ENCODE measurements at places on chromosomes 2 and 18.

DNA sequence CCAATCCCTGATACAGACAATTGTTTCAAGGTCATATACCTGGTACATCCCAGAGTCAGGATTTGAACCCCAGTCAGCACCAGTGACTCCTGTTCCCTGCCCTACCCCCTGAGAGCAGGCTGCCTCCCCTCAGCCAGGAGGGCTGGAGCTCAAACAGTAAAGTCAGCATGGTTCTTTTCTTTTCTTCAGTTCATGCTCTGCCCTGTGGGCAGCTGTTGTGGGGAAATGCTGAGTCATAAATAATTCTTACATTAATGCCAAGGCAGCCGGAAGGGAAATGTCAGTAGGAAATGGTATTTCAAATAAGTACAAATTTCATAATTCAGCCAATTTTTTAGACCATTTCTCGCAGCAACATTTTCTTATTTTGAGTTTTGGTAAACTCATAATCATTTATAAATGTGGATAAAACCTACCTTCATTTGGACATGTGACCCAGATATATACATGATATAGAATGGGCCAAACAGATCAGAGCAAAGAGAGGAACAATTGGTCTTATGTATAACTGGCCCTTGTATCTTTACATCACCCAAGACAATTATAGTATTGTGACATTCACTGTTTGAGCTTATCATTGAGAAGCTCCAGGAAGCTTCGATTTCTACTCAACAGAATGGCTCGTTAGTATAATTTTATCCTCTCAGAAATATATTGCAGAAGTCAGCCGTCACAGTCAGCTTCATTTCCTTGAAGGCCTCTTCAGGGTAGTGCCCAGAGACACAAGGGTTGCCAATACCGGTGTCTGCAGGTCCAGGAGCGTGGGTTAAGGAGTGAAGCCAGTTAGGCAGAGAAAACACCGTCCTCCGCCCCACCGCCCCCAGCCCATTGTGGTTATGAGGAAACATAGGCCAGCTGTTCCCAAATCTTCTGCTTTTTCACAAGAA lies 28.0 kb upstream of the SCYGR1 start:
- DNase-seq: no peak

DNA sequence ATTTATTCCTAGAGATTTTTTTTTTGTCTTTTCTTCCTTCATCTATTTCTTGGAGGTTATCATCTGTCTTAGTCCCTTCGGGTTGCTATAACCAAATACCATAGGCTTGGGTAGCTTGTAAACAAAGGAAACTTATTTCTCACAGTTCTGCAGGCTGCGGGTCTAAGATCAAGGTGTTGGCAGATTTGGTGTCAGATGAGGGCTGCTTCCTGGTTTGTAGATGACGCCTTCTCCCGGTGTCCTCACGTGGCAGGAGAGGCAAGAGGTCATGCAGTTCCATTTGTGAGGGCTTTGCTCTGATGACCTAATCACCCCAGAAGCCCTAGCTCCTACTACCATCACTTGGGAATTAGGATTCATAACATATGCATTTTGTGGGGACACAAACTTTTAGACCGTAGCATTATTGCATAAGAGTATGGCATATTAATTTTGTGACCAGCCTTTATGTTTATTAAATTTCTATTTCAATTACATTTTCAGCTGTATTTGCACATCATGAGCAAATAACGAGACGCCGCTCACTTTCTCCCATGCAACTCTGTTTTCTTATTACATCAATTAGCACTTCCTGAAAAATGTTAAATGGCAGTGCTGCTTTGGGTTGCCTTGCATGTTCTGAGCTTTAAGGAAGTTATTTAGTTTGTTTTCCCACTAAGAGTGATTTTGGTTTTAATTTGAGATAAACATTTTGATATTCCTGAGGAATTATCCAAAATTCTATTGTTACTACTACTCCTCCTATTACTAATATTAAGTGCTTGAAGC lies 246.4 kb upstream of the HDAC4 start:
- no peak for DNase-seq

- no peak for DNase-seq
Measured at GRCh38 chr18:12776821-12777471, 74.1 kb downstream of the PSMG2 start.

DNA sequence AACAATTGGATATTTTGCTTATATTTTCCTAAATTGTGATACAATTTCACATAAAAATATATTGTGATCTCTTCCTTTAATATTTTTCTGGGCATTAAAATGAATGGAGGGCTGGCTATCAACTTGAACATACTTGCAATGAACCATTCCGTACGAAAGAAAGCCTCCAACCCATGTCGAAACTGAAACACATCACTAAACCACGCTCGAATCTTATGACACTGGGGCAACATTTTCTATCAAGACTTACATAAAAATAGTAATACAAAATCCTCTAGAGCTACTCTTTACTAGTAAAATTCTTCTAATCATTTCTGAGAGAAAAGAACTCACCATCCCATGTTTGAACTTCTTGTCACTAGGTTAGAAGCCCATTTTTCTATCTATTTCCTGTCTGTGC lies 132.8 kb upstream of the DOK6 start:
- DNase-seq: no peak

- DNase-seq: no peak
Measured at GRCh38 chr2:48457227-48457626, 72.7 kb upstream of the STON1 start.

DNA sequence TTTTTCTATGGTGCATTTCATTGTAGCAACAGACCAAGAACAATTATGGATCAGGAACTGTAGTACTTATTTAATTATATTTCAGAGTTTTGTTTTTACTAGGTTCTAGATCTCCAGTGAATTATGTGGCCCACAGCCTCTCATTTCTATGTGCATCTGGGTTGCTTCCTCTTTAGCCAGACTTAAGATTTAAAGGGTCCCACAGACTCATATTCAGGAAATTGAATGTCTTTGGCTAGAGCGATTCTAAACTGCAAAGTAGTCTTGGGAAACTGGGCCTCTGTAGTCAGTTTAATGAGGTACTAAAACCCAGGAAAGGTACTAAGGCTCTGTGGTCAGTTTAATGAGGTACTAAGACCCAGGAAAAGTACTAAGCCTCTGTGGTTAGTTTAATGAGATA lies 94.4 kb downstream of the LYPD6B start:
- no peak for DNase-seq

DNA sequence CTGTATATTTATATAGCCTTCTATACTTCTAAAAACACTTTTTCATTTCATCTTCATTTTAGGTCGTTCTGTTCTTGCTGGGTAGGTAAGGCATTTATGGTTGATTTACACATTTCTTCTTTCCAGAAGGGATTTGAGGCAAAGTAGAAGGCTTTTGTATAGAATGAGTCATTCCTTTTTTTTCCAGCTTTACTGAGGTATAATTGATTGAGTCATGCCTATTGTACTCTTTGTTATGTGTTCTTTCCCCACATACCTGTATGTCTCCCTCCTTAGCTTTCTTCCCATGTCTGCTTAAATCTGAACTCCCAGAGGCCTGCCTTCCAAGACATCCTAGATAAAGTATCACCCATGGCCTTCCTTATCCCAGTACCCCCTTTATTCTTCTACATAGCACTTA lies 4.8 kb upstream of the CDC42EP3 start:
- DNase-seq: no peak

GRCh38 chr18:12819322-12819721 lies 64.7 kb downstream of the PTPN2 start:
- DNase-seq: no peak

- no peak for DNase-seq
Measured at GRCh38 chr18:46958209-46958608, 40.8 kb downstream of the KATNAL2 start.

DNA sequence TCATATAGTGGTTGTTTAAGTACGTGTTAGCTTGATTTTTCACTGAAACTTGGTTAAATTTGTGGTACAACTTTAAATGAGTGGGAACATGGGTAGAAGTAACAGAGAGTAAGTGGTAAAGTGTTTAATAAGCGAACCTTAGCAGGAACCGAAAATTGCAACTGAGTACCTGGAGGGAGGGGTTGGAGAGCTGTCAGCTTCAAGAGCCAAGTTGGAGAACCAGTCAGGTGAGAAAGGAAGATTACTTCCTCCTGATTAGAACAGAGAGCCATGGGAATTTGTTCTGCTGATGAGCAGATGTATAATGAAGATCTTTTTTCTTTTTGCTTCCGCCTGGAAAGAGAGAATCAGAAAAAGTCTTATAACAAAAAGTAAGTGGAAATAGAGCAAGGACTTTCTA lies 158.4 kb upstream of the CDH7 start:
- no peak for DNase-seq

- no peak for DNase-seq
Measured at GRCh38 chr2:41847744-41848441, 199.9 kb upstream of the PKDCC start.

DNA sequence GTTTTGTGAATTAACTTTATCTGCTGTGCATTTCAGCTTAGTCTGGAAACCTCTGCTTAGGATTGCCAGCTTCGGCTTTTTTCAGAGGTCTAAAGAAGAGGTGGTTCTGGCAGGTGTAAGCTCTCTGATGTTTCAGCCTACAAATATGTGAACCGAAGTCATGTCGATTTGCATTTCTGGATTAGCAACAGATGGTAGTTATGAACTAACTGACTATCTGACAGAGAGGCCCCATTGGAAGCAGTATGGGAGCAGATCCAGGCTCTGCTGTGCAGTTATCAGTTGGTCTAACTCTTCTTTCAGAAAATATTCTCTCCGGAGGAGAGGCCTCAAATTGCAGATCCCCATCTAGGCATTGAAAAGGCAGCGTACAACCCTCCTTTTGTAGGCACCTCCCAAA lies 32.7 kb upstream of the SPRED2 start:
- DNase-seq: no peak

DNA sequence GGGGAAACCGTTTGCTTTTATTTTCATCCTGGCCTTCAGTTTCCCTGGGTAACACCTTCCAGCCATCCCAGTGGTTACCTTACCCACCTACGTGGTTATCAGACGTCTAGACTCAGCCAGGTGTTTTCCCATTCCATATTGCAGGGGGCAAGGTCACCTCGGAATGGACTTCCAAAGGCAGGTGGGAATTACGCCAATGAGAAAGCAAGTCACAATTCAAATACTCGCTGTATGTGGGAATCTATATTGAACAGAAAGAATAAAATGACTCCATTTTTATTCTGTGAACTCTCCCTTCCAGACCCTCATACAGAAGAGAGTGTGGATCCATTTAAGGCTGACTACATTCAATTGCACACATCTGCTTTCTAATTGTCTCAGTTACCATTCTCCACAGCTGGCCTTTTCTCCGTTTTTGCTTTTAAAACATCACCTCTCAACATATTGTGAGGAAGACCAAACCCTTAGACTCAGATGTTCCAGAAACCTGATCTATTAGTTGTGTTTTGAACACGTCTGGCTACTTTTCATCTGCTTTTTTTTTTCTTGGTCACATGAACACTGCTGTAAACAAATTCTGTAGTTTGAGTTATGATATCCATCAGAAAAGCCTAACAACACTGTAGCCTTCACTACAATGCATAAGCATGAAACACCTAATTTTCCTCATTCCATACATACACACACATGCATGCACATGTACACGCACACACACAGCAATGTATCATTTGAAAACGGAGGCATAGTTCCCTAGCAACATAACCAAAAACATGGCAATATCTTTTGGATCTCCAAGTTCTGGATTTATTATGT lies 59.8 kb downstream of the BCL2 start:
- no peak for DNase-seq

GRCh38 chr2:11406267-11406957 lies 59.5 kb downstream of the E2F6 start:
- no peak for DNase-seq

DNA sequence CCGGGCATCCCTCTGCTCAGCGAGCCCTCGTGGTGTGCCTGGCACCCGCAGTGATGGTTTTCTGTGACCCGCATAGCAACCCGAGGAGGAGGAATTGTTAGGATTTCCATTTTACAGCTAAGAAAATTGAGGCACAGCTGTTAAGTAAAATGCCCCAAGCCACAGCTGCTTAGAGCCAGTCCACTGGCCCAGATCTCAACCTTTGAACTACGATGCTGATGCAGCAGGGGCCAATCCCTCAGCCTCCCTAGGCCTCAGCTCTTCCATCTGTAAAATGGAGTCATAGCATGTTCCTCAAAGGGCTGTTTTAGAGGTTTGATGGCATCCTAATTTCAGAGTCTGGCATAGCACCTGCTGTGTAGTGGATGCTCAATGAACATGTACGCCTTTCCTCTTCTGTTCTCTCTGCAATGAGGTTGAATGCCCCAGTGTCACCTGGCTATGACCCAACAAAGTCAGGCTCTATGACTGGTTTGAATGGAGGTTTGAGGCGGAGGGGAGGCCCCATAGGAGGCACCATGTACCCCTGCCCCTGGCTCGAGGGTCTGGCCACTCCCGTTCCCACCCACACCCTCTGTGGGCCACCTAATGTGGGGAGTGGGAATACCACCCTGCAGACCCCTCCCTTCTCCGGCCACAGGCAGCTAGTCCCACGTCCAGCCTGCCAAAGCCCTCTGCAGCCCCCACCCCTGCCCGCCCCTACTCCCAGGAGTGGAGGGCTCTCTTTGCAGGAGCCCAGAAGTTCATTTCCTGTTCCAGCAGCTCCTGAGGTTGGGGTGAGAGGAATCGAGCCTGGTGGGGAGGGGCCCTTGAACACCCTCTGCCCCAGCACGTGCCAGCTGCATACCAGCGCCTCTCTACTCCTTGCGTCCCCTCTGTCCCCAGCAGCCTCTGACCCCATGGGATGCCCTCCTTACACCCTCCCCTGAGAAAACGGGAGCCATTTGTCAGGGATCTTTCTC lies 31.0 kb downstream of the INHBB start:
- DNase-seq: no peak

DNA sequence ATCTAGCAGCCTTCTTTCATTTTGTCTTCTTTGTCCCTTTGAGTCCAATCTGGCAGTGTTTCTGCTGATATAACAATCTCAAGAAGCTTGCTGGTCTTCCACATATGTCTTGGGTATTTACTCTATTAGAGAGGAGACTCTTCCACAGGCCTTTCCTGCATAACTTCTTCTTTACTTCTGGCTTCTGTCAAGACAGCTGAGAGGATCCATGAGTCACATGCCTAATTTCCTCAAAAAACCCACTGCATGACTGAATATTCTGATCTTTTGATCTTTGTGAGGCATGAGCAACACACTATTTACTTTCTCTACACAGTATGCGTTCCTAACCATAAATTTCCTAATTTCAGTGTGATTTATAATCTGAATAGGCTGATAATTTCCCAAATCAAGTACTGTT lies 5.1 kb upstream of the DCC start:
- DNase-seq: no peak

DNA sequence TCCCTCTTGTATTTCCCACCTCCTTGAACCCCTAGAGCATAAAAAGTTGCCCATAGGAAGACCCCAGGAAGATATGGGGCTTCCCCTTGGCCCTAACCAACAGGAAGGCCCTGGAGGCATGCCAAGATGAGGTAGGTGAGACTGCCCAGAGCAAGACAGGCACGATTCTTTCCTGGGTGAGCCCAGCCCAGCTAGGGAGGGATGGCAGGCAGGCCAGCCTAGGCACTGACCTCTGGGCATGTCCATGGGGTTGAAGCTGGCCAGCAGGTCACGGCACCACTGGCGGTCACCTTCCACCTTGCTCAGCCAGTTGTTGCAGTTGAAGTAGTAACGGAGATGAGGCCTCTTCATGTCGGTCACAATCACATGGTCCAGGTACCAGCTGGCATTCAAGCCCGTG lies 17.6 kb downstream of the LOXHD1 start:
- no peak for DNase-seq

- DNase-seq: no peak
Measured at GRCh38 chr18:21900605-21901352, 160.2 kb downstream of the MIB1 start.
